ENCODE measurements at places on chromosomes 1 and 21.

DNA sequence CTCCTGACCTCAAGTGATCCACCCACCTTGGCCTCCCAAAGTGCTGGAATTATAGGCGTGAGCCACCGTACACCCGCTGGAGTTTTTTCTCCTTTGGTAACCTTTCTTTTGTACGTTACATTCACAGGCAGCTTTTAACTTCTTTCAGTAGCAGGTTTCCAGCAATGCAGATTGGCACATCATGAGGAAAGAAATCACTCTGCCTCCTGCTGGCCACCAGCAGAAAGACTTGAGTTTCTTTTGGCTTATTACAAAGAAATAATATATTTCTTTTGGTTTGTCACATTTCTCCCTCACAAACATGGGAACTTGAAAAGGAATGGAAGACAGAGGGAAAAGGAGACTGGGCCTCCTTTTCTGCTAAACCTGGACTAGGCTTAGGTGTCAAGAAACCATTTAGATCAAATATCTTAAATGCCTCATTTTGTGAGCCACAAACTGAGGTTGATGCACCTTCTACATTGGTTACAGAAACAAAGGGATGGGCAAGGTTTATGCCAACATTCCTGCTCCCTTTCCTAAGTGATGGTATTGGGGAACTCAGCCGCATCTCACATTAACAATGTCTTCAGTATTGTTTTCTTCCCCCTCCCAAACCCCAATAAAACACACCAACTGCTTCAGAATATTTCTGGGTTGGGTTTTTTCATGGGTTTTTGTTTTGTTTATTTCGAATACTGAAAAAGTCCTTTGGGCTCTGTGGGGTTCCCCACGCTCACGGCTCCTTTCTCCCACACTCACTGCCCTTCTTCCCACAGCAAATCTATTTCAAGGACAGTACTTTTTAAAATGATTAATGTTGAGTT is 7.7 kb downstream of the ENSA start:
- DNase-seq: peak; percentile 75

DNA sequence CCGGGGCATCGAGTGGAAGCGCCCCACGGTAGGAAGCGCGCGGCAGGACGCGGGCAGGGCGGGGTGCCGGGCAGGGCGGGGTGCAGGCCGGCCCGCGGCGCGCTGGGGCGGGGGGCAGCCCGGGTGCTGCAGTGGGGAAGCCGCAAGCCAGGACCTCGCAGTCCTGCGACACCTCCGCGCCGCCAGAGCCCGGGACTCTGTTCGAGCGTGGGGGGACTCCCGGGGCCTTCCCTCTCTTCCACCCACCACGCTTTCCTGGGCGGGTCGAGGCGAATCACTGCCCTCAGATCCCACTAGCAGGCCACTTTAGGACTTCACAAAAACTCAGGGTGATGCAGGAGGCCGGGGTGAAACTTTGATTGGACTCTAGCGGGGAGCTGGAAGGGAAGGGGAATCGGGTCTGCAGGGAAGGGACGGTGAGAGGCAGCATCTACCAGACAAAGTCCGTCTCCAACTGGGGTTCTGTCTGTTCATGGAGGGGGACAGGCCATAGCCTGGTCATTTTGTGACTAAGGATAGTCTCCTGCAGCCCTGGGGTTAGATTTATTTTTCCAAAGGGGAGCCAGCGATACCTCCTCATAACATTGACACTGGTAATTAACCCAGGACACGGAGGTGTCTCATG is 623 bp downstream of the CAPN2 start:
- peak; percentile 71 for DNase-seq

DNA sequence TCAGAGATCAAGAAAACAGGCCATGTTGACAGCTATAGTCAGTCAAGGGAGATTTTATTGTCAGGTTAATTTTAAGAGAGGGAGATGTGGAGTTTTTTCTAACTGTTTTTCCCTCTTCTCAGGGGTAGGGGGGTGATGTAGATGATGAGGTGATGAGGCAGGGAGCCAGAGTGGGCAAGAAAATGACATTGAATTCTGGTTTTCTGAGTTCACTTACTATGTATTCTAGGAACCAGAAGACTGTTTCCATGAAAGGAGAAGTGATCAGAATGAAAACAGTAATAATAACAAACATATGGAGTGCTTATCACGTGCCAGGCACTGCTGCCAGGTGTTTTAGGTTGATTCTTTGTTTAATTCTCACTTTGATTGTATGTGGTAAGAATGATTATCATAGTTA is 40.2 kb downstream of the CASQ2 start:
- DNase-seq: no peak

DNA sequence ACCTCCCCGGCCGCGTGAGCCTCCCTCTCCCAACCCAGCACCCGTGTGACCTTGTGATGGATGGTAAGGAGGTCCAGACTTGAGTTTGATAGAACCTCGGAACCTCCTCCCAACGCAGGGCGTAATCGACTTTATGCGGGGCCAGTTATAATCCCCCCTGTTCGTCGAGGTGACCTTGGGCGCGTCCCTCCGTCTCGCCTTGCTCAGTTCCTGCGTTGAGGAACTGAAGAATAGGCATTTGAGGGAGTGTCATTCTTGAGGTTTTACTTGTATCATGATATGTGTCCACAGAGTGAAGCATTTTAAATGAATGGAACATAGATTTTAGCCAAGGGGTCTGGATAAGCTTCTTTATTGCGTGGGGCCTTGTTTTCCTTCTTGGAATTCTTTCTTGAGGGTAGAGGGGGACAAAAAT is 433 bp downstream of the TIMM17A start:
- DNase-seq: peak; percentile 45

DNA sequence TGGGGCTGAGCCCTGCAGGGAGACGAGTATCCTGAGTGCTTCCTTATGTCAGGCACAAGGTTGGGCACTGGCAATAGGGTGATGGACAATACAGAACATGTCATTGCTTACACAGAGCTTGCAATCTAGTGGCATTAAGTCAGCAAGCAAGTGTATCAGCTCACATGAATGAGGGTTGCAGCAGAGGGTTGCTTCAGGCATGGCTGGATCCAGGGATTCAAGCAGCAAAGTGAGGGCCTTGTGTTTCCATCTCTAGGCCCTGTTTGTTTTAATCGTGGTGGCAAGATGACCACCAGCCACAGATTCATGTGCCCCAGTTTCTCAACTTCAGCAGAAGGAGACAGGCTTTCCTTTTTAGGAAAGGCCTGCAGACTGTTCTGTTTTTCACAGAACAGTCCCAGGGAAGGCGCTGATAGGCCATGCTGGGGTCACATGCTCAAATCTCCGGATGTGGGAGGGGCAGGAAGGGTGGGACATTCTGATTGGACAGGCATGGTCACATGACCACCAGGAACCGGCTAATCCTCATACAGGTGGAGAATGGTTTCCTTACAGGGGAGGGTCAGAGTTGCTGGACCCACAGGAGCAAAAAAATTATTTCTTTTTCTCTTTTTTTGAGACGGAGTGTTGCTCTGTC is 14.4 kb downstream of the PLOD1 start:
- peak; percentile 1 for DNase-seq

DNA sequence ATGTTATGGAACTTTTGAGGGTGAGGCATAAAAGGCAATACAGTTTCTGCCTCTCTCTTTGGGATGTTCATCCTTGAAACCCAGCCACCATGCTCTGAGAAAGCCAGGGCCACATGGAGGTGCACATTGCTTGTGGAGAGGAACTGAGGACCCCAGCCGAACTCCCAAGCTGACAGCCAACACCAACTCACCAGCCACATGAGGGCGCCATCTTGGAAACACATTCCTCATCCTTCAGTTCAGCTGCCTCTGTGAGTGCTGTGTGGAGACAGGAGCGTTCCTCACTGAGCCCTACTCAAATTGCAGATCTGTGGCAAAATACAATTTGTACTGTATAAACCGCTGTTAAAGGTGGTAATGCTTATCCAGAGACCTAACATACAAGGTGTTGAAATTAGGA is 137.5 kb downstream of the GABPA start:
- DNase-seq: no peak

GRCh38 chr1:203692565-203693470 is 66.2 kb downstream of the ATP2B4 start:
- peak; percentile 56 for DNase-seq

DNA sequence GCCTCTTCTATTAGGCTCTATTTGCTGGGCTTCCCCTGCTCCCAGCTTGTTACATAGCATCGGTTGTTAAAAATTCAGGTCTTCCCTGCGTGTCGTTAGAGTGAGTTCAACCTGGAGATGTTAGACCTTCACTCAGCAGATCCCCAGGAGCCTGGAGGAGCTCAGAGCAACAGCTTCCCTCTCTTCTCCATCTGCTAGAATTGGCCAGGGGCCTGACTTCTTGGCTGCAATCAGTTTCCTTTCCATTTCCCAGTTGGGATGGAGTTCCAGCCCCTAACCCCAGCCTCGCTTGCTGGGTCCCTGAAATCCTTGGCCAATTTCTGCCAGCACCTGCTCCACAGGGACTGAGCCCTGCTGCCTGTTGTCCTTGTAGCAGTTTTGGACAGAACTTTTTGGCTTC is 55.9 kb downstream of the MT1HL1 start:
- no peak for DNase-seq

DNA sequence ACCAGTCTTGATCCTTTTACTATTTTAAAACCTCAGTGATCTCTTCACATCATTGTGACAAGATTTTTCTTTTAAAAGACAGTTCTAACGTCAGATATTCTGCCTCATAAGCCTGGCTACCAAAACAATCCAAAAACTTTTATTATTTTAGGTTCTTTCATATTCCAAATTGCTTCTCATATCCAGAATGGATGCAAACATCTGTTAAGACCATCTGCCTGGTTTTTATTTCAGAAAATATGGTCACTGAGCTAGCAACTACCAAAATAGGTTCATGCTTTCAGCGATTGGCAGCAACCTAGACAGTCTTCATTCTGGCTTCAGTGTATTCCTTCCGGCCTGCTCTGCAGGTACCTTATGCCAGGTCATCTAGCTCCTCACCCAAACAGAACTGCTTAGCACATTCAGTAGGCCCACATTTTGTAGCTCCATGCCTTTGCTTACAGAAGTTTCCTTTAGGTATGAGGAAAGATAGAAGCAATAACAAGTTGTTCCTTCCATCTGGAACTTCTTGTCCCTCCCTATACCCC is 59.0 kb upstream of the CACYBP start:
- no peak for DNase-seq

- DNase-seq: no peak
These were observed 73.8 kb upstream of the ZNF281 start for GRCh38 chr1:200483491-200484143.

DNA sequence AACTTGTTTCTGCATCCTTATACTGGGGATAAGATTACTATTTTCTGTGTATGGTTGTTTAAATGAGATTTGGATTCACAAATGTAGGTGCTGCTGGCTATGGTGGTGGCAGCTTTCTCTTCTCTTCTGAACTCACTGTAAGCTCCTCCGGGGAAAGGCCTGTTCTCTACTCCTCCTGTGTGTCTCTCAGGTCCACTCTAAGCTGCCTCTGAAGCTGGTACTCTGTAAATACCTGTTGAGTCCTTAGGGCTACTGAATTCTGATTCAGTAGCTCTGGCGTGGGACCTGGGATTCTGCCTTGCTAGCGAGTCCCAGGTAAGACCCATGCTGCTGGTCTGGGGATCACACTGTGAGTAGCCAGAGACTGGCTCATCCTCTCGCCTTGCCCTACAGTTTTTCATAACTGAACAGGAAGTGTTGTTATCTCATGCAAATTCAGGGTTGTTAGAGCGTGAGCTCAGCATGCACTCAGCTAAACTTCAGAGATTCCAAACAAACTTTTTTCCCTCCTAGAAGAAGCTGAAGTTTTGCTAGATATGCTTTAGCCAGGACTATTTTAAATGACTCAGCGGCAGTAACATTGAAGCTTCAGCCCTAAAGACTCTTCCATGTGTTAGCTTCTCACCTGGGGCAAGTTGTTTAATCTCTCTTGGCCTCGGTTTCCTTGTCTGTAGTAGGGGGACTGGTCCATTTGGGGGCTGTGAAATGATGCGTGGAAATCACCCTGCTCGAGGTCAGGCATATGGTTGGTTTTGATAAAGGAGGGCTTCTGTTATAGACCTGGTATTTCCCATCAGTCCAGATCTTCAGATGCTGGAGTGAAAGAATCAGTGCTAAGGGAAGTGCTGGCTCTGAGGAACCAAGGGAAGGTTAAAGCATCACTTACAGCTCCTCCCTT is 271.5 kb upstream of the TMEM51 start:
- peak; percentile 10 for DNase-seq

DNA sequence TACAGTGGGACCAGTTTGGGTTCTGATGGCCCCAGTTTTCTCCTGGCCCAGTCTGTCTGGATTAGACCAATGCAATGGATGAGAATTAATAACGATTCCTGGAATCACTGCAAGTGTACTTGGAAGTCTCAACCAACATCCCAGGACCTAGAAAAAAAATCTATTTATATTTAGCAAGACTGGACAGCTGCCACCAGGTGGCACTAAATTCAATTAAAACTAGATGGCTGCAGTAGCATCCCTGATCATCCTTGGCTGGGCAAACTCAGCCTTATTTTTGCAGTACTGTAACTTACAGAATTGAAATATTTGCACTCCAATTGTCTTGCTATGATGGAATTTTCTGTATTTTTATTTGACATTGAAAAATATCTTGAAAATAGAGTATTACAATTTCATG is 165.7 kb downstream of the NCAM2 start:
- peak; percentile 81 for DNase-seq

DNA sequence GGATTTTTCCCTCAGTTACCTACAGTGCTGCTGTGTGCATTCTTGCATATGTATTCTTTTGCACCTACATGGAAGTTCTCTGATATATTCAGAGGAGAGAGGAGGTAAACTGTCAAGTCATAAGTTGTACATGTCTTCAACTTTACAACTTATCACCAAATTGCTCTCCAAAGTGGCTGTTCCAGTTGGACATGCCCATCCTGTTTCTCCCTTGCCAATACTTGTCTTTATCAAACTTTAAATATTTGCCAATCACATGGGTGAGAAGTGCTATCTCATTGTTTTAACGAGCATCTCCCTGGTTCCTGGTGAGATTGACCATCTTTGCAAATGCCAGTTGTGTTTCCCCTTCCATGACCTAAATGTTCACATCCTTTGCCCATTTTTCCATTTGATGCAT is 88.2 kb downstream of the KIF26B start:
- DNase-seq: no peak

GRCh38 chr1:39825432-39825941 is 36.8 kb upstream of the BMP8B start:
- peak; percentile 27 for DNase-seq

DNA sequence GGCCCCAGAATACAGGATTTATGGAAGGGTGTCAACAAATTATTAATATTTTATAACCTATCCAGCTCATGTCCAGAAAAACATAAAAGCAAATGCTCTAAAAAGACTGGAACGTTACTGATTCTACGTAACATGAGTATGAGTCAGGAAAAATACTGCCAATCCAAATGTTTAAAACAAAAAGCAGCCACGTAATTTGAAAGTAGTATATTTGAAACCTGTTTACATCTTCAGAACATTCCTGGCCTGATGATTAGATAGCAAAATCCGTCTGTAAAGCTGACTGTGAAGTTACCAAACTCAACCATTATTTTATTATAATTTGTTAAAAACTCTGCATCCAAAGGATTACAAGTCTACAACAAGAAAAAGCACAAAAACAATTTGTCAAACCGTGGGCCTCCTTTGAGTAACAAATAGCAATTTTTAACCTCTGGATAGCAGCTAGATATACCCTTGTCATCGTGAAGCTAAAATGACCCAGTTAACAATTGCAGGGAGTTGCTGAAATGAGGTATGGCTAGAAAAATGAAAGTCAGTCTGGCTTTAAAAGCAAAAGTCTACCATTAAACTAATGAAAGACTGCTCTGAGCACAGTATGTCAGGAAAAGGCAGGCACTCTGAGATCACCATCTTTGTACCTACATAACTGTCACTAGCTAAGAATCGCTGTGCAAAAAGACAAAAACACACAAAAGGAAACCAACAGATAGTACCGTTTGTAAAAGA is 1.2 kb downstream of the UBR4 start:
- no peak for DNase-seq
